ENCODE measurements at places on chromosomes 5 and 9.

DNA sequence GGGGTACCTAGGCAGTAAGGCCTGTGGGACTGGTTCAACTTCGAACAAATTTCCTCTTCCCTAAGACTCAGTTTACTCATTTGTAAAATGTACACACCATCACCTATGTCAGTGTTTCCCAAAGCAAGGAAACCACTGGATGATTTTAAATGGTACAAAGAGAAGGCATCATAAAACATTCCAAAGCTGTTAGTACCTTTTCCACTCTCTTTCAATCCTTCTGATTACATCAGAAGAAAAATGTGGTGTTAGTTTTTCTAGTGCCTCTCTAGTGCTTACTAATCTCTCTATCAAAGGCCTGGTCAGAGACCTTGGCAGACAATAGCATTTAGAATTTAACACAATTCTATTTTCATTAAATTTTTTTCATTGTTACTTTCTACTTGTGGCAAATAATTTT, 18.1 kb downstream of the NR6A1 start:
- DNase-seq = no peak

- DNase-seq = no peak
Observed at GRCh38 chr9:7871977-7872730, 72.6 kb upstream of the DMAC1 start.

DNA sequence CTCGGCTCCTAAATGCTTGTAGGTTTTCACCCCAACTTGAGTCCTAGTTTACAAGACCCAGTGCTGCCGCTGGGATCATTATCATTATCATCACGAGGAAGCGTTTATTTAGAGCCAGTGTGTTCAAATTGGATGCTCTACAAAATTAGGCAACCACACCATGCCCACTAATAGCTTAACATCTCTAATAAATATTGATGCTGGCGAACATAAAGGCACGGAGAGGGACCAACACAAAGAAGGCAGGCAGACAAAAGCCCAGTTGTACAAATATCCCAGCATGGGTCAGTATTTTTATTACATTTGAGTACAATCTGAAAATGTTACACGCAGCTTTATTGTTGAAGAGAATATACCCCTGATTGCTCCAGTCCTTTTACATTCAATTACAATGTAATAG, 4.7 kb downstream of the CFAP77 start:
- DNase-seq = no peak

GRCh38 chr5:145495196-145495595, 339.9 kb downstream of the PRELID2 start:
- no peak for DNase-seq

GRCh38 chr5:126383246-126383645, 40.0 kb upstream of the GRAMD2B start:
- DNase-seq = no peak

- DNase-seq = no peak
Observed at GRCh38 chr9:20930836-20931235, 100.6 kb downstream of the HACD4 start.

GRCh38 chr9:72864327-72864726, 88.5 kb downstream of the ALDH1A1 start:
- DNase-seq = no peak

GRCh38 chr5:77167695-77168121, 42.8 kb upstream of the PDE8B start:
- peak; percentile 54 for DNase-seq

GRCh38 chr9:107060062-107060461, 197.1 kb downstream of the ZNF462 start:
- DNase-seq = no peak

DNA sequence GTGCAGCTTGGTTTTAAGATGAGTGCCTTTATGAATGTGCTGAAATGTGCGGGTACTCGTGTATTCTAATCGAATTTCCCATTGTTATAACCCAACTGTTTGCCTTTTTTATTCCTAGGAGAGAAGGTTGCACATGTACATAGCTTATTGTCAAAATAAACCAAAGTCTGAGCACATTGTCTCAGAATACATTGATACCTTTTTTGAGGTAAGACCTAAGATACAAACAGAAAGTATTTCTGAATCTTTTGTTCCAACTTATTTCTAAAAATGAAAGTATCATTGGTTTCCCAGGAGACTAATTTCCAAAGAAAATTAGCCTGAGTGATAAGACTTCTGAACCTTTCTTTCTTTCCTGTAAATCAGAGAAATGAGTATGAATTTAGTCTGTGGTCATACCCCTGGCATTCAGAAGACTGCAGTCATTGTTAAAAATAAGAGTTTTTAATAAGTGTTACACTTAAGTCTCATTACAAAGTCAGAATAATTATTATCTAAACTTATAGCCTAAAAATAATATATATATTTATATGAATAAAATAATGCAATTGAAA, 102.4 kb upstream of the OTULINL start:
- no peak for DNase-seq

- peak; percentile 44 for DNase-seq
Observed at GRCh38 chr5:160353379-160353778, 17.0 kb downstream of the C1QTNF2 start.

- DNase-seq = no peak
Observed at GRCh38 chr5:153981905-153982605, 56.7 kb downstream of the FAM114A2 start.

DNA sequence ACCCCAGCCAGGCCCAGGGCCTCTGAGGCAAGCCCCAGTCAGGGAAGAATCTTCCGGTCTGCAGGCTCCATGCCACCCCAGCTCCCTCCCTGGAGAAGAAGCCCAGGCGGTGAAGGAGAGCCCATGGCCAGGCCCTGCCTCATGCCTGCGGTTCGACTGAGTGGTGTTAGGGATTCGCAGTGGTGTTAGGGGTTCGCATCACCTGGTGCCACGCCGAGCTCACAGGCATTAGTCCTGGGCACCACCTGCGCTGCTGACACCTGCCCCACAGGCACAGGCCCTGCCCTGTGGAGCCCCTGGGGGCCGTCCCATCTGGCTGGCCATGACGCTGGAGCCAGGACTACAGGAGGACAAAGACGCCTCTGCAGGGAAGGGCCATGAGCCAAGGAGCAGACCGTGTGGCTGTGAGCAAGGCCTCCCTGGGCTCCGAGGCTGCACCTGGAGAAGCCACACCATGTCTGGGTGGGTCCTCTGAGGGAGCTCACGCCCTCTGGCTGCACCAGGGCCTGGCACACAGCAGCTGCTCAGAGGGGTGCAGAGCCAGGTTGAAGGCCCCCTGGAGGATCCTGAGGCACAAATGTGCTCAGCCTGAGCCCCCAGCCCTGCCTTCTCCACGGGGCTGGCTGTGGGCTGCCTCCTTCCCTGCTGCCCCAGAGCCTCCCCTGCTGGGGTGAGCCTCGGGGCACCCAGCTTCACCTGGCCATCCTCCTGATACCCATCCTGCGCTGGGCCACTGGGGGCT, 27.6 kb upstream of the RNF130 start:
- DNase-seq = peak; percentile 23

DNA sequence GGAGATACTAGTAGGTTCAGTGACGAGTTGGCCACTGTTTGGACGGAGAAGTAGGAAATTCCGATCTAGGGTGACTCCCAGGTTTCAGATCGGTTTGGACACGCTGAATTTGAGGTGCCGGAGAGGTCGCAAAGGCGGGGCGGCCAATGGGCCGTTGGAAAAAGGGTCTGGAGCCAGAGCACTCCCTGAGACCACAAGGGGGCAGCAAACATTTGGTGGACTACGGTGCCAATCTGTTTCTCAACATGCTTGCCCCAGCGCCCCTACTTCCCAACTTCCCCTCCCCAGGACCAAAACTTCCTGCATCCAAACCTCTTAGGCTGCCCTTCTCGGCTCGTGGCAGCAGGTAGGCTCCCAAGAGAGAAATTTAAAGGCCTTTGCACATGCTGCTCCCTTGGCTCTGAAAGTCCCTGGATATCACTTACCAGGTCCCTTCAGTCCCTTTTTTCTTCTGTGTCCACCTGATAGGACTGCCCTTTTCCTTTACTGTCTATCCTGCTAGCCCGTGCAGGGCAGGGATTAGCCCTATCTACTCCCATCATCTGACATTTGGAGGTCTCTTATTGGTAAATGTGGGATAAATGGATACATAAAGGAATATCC, 992 bp upstream of the RPP25L start:
- DNase-seq = peak; percentile 81
